ENCODE measurements at places on chromosomes 6 and 20.

- DNase-seq = peak; percentile 96
Observed at GRCh38 chr6:113457198-113457597, 399.9 kb upstream of the MARCKS start.

GRCh38 chr6:170063431-170063830, 227.4 kb downstream of the DLL1 start:
- no peak for DNase-seq

DNA sequence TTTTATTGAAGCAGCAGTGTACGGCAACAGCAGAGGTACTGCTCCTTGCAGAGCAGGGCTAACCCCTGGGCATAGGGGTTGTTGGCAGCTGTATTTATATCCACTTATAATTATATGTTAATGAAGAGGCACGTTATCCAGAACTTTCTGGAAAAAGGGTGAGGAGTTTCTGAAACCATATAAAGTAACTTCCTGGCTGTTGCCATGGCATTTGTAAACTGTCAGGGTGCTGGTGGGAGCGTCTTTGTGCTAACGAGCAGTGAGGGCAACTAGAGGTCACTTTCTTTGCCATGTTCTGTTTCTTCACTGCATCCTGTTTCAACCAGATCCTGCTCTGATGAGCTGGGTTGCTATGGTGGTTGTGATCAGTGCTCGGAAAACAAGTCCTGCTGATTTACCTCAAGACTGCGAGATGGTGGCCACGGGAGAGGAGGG, 11.1 kb upstream of the ARFGEF2 start:
- no peak for DNase-seq

DNA sequence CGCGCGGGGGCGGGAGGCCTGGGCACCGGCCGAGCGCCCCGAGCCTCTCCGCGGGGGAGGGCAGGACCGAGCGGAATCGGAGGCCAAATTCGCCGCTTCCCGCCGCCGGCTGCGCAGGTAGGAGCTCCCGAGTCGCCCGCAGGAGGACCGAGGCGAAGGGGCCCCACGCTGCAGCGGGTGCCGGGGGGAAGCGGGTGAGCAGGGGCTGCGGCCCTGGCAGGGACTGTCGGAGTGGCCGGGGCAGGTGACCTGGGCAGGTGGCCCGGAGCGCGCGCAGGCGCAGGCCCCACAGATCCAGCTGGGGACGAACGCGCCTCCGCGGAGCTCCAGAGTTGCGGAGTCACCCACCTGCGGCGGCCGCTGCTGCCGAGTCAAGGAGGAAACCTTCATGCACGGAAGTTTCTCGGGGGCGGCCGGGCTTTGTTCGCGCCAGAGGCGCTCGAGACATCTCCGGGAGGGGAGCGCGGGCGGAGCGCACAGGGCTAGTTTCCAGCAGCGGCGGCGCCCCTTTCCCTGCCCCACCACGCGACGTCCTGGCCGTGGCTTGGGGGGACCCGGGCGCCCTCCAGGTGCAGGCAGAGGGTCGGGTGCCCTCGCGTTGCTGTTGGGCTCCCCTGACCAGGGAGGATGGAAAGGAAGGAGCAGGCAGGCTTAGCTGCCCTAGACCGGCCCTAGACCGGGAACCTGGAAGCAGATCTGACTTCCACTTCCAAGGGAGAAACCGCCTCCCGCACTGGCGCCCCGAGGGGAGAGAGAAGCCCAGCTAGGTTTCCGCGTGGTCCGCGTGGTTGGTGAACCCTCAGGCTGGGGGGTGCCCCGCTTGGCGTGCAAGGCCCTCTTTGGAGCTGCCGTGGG, 590 bp downstream of the SLCO4A1 start:
- peak; percentile 33 for DNase-seq

DNA sequence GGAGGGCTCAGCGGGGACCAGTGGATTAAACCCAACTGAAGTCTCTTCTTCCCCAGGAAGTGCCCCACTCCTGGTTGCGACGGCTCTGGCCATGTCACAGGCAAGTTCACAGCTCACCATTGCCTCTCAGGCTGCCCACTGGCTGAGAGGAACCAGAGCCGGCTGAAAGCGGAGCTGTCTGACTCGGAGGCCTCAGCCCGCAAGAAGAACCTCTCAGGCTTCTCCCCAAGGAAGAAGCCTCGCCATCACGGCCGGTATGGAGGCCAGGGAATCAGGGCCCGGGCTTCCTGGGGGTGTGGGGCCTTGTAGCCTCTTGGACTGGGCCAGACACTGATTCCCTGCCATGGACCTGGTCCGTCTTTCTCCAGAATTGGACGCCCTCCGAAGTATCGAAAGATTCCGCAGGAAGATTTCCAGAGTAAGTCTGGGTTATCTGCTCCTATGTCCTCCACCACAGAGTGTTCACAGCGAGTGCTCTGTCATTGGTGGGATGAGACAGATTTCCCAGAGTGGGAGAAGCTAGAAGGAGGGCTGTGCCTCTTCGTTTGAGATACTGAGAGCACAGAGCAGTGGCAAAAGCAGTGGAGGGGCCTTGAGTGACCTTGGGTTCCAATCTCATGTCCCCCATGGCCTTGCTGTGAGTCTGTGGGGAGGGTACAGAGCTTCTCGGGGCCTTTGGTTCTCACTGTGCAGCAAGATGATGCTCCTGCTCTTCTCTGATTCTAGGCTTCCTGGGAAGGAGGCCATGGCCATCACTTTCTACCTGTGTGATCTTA, 22.6 kb upstream of the SGK2 start:
- no peak for DNase-seq

All from adipocyte (in vitro differentiated cells).